ENCODE measurements at places on chromosomes 4 and X. TPM values are rescaled to one million over a fixed set of nuclear protein-coding genes. Genes with fewer than 3 reads are reported as not detected.

The NWD2 gene
- total RNA-seq = 21.2 TPM

The FHIP1A gene
- 0.32 TPM for total RNA-seq

The PNMA6A gene
- total RNA-seq = 1.6 TPM

The MAGEB17 gene
- not detected for total RNA-seq

The UCHL1 gene
- 15.3 TPM for total RNA-seq

The GUCY1A1 gene
- 15.4 TPM for total RNA-seq

- DNase-seq = no peak
These were observed 1.4 kb upstream of the FTSJ1 start for GRCh38 chrX:48474581-48474980.

DNA sequence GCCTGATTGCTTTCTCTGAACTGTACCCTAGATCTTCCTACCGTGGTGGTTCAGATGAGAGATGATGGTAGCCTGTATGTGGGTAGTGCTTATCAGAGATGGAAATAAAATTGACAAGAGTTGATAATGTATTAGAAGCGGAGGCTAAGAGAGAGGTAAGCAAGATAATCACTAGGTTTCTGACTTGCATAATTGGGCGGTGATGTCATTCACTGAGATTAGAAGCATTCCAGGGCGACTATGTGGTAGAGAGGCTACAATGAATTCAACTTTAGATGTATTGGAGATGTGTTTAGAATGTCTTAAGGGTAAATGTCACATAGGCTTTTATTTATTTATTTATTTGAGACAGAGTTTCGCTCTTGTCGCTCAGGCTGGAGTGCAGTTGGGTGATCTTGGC lies 415 bp upstream of the TENM3 start:
- no peak for DNase-seq

DNA sequence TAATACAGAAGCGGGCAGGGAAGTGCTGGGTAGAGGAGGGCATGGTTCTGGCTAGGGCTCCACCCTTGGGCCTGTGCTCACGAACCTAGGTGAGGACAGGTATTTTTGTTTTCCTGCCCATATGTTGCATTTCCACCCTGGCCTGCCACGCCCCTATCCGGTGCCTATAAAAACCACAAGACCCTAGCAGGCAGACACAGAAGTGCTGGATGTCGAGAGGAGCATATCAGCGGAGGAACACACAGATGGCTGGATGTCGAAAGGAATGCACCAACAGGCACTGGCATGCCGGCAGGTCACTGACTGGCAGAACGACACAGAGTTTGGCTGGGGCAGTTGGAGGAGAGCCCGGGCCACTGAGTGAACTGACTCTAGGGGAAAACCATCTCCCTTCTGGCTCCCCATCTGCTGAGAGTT lies 316.6 kb upstream of the BOD1L1 start:
- DNase-seq = no peak

GRCh38 chrX:24229976-24230375 lies 80.4 kb downstream of the ZFX start:
- DNase-seq = no peak

GRCh38 chr4:16508968-16509367 lies 282.7 kb upstream of the TAPT1 start:
- no peak for DNase-seq

Measured in omental fat pad (tissue), 4 donors.